ENCODE measurements at places on chromosomes 6 and 20.

DNA sequence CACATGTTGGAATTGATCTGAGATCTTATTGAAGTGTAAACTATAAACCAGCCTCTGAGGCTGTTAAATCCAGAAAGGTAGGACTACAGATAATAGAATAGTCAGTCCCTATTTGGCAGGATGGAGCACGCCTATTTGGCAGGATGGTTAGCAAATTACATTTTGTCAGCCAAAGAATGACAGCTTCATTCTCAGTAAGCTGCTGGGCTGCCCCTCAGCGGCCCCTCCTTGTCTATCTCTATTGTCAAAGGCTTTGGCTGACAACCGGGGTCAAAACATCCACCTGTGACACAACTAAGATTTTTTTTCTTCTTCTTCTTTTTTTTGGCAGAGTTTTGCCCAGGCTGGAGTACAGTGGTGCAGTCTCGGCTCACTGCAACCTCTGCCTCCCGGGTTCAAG lies 123.4 kb upstream of the ECI2 start:
- no peak for DNase-seq

DNA sequence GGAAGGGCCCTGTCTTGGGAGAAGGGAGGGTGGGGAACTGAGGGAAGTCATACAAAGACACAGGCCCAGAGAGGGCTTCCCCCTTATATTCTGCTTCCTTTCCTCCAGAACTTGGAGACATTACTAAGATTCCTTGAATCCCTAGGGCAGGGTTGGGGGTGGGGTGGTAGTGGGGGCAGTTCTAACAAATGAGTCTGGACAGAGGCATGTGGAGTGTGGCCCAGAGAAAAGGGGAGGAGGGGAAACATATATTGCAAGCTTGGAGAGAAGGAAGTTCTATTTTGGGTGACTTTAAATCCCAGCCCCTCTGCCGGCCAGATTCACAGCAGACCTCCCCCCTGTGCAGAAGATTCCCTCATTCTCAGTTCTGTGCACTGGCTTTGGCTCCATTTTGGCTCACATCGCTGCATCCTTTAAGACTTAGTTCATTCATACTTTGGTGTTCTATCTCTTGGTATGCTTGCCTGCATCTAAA lies 43.7 kb downstream of the DAAM2 start:
- peak; percentile 85 for DNase-seq

- DNase-seq: no peak
Observed at GRCh38 chr6:104787305-104787704, 72.4 kb downstream of the HACE1 start.

GRCh38 chr6:21636876-21637275 lies 43.3 kb downstream of the SOX4 start:
- DNase-seq: peak; percentile 38

GRCh38 chr6:136961848-136962247 lies 39.7 kb downstream of the SLC35D3 start:
- DNase-seq: no peak

- peak; percentile 93 for DNase-seq
Observed at GRCh38 chr6:111803804-111804203, 69.4 kb downstream of the FYN start.

- no peak for DNase-seq
Observed at GRCh38 chr6:56193846-56194245, 53.5 kb downstream of the COL21A1 start.

DNA sequence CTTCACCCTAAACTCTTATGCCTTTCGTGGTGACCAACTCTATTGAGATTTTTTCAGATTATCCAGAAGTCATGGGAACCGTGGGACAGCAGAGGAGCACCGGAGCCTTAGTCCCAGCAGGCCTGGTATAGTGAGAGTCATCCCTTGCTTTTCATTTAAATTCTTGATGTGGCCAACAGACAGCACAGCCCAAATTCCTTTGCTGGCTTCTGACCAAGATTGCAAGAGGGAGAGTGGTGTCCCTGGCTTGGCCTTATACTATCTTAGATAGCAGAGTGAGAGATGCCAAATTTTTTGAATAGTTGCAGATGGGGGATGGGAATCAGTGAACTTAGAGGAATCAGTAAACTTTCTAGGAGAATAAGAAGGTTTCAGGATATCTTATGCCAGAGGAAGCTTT lies 7.8 kb downstream of the STX11 start:
- peak; percentile 89 for DNase-seq

DNA sequence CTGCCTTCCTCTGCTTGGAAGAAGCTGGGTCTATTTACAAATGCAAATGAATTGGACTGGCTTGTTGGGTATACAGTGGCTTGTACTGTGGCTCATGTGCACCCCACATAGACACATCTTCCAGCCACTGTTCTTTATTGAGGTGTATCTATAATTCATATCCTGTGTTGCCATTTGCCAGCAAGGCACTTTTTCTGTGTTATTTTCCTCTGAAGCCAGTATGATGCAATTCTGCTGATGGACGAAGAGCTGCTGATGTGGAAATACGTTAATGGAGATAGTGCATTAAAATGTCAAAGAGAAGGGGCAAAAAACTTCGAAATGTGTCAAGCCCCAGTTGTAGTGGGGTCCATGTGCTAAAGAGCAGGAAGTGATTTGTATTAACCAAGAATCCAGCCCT lies 167.5 kb downstream of the TMEM242 start:
- DNase-seq: no peak
